ENCODE measurements at places on chromosomes 7 and 10.

DNA sequence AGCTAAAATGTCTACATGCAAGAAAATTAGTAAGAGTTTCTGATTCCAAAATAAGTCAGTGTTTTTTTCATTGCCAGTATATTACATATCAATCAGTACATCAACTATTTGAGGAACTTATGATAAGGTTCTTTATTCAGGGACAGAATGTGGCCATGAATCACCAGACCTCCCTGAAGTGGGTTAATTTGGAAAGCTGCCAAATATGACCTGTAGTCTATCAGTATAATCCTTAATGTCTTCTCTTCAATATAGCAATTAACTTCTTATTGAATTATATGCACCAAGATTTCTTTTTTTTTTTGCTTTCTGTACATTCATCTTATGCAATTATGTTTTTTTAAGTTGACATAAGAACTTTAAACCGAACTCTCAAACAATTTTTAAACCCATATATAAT, 714.5 kb upstream of the POT1 start:
- peak; percentile 45 for DNase-seq

DNA sequence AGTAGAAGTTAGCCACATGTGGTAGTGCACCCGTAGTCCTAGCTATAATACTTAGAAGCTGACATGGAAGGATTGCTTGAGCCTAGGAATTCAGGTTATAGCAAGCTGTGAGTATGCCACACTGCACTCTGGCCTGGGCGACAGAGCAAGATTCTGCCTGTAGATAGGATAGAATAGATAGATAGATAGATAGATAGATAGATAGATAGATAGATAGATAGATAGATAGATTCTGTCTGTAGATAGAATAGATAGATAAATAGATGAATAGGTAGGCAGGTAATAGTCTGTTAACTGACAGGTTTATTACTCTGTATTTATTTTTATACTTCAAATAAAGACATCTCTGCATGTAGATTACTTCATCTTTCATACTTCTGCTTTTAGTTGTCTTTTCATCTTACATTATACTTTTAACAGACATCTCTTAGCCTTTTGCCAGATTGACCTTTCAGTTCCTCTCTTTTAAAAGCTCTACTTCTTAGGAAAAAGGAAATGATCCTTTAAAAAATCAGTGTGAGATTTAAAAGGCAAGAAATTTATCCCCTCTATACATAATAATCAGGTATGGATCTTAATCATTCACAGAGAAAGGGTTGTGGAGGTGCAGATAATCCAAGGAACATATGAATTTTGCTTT, 31.8 kb downstream of the CCAR1 start:
- DNase-seq, result no peak

- peak; percentile 22 for DNase-seq
These were observed 199.7 kb upstream of the AOAH start for GRCh38 chr7:36923943-36924436.

DNA sequence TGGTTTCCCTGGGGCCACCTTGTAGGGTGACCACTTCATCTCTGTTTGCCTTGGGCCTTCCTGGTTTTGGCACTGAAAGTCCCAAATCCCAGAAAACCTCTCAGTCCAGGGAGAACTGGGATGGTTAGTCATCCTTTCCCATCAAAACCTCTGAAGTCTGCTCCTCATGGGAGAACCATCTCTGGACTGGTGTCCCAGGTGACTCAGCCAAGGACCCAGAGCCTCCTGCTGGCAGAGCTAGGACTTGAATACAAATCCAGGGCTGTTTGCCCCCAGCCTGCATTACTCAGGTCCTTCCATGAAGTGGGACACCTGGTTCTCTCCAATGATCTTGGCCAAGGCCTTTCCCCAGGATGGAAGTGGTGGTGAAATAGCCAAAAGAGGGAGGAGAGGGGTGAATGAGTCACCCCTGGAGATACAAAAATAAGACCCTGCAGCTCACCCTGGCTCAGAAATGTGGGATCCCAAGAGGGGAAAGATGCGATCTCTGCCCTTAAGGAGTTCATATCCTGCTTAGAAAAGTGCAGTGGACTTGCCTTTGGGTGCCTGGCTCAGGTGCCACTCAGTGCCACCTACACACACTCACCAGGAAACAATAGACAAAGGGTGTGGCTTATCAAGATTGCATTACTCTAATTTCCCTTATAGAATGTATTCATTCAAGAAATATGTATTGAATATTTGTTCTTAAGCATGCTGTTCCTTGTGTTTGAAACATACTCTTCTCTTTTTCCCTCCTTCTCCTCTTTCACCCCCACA, 22.0 kb downstream of the ADRA2A start:
- no peak for DNase-seq

DNA sequence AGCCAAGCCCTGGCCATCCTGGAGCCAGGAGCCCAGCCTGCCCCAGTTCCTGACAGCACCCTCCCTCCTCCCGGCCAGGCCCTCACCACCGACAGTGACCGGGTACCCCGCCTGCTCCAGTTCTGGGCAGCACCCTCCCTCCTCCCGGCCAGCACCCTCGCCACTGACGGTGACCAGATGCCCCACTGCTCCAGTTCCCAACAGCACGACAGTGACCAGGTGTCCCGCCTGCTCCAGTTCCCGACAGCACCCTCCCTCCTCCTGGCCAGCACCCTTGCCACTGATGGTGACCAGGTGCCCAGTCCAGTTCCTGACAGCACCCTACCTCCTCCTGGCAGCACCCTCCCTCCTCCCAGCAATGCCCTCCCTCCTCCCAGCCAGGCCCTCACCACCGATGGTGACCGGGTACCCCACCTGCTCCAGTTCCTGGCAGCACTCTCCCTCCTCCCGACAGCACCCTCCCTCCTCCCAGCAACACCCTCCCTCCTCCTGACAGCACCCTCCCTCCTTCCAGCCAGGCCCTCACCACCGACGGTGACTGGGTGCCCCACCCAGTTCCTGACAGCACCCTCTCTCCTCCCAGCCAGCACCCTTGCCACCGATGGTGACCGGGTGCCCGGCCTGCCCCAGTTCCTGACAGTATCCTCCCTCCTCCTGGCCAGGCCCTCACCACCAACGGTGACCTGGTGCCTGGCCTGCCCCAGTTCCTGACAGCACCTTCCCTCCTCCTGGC, 40.3 kb downstream of the VIPR2 start:
- no peak for DNase-seq

DNA sequence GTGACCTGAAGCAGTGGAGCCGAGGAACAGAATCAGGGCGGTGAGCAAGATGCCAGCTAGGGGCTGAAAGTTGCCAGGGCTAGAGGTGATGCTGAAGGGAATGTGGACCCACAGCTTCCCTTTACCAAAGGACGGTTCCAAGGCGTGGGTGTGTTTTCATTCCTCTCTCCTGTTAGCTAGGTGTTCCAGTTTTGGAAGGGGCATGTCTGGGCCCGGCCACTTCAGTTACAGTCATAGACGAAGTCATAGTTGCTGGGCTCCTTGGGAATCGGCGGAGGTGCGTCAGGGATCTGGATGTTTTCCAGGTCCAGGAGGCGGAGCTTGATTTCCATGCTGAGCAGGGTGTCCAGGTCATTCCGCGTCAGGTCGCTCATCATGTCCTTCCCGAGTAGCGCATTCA, 131.0 kb upstream of the AOAH start:
- no peak for DNase-seq

DNA sequence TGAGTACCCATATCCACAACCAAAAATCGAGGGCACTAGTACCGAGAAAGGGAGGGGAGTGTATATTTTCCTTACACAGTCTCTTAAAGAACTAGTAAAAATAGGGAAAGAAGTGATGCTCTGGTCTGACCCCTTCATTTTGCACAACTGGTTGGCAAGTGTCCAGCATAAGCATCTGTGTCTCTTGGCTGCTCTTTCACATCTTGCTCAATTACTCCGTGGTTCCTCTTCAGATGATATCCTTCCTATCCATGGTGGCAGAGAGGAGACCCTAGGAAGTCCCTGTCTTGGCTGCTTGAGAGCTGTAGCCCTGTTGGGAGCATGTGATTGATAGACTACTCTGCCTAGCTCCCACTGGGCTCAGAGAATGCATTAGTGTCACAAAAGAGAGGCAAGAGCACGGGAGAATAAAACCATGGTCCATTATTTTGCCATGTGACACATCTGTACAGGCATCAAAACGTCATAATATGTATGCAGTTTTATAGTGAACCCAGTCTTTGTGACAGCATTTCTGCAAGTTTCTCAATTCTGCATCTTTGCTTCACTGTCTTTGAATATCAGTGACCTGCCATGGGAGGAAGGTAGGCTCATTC, 111.8 kb upstream of the ANKRD1 start:
- DNase-seq, result no peak

GRCh38 chr10:88094795-88095194, 231.4 kb downstream of the PTEN start:
- no peak for DNase-seq

GRCh38 chr7:132723506-132724081, 147.3 kb upstream of the PLXNA4 start:
- no peak for DNase-seq

DNA sequence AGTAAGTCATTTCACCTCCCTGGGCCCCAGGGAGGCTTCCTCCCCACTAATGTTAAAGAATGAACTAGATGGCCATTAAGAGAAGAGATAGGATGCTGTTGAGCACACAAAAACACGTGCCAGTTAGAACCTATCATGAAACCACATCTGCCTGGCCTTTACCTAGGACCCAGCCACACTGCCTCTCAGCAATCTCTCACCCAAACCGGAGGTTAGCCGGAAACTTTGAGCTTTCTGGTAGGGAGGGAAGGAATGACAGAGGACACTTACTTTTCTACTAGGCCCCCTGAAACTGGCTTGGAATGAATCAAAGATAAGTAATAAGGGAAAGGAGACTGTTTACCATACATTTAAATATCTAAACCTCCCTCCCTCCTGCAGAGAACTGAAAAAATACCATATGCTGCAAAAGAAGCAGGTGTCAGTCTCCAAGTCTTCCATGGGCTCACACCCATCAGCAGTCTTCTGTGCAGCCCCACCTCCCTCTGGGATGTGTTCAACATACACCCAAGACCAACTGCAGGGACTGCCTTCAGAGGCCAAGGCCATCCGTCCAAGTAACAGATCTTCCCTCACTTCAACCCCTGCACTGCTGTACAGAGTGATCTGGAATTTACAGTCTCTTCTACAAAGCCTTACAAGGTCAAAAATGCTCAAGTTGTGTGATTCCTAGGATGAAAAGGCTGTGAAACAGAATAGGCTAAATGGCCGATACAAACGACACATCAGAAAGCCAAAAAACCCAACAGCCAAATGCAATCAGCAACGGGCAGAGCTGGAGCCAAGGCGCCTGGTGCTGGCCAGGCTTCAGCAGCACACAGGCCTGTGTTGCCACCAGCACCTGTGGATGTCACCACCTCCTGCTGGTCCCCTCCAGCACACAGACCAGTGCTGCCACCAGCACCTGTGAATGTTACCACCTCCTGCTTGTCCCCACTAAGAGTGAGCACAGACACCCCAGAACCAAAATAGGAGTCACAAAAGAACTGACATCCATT, 42.4 kb downstream of the SORBS1 start:
- no peak for DNase-seq

- DNase-seq, result peak; percentile 38
These were observed 27.5 kb upstream of the ZCCHC24 start for GRCh38 chr10:79472951-79473350.

DNA sequence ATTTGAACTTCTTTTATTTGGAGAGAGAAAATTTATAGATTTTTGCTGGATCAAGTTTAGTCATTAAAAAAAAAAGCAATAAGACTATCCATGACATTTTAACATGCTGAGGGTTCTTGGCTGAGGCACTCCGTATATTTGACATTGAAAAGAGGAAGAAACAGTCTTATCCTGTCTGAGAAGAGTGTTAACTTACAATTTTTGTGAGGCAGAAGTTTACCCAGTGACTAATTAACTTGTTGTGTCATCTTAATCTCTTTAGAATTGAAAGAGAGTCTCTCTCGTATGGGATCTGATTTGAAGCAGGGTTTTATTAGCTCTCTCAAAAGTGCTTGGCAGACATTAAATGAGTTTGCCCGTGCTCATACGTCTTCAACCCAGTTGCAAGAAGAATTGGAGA, 39.3 kb downstream of the SEC23IP start:
- DNase-seq, result no peak

DNA sequence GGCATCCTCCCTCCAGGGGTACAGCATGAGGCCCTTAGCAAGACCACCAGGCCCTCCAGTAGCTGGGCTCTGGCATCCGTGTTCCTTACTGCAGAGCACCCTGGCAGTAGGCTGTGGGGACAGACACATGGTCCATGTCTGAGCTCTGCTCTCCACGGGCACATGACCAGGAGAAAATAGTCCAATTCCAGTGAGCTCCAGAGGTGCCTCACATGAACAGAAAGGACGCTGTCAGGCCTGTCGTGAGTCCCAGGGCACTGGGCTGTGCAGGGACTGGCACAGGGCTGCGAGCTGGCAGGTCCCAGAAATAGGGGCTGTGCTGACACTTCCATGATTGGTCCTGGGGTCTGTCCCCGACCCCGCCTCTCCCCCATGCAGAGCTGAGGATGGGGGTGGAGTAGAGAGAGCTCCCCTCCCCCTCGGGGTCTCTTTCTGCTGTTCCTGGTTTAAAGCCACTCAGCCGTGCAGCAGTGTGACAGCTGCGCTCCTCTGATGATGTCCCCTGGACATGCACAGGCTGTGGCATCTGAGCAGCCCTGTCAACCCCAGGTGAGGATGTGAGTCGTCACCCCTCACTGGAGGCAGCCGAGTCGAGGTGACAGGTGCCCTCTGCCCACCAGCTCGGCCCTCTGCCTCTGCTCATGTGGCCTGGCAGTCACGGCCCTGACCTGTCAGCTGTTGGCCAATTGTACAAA, 25.2 kb upstream of the ZNF488 start:
- DNase-seq, result no peak

DNA sequence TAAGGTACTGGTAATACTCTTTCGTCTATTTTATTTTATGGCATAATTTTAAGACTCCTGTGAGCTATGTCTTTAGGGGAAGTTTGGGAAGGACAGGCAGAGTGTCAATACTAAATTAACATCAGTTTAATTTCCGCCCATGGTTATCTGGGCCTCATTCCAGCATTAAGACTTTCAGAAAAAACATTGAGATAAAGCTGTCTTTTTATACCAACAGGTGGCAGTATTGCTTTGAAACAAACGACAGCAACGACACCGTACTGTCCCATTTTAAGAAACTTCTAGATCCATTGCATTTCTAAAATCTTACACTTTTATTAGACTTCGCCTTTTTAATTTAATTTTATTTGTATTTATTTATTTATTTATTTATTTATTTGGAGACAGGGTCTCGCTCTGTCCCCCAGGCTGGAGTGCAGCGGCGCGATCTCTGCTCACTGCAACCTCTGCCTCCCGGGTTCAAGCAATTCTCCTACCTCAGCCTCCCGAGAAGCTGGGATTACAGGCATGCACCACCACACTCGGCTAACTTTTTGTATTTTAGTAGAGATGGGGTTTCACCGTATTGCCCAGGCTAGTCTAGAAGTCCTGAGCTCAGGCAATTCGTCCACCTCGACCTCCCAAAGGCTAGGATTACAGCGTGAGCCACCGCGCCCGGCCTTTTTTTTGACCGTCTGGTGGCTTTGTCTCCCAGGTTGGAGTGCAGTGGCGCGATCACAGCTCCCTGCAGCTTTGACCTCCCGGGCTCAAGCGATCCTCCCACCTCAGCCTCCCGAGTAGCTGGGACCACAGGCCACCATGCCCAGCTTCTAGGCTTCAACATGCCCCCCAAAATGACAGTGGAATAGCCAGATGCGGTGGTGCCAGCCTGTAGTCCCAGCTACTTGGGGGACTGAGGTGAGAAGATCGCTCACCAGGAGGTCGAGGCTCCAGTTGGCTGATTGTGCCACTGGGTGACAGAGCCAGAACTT, 78.7 kb upstream of the C1GALT1 start:
- DNase-seq, result peak; percentile 77

Data from renal cortical epithelial cell (primary cell).